Placental pericyte (primary cell): ENCODE measurements at places on chromosomes 4 and X. TPM values are rescaled to one million over a fixed set of nuclear protein-coding genes. Genes with fewer than 3 reads are reported as not detected.

Gene NEXMIF
- total RNA-seq = not detected in 2 replicates

Gene TMEM271
- total RNA-seq = not detected in 2 replicates

Gene WDR19
- total RNA-seq = 20.8 and 60.4 TPM in 2 replicates

Gene EREG
- 1.3 and 20.9 TPM in 2 replicates for total RNA-seq

Gene DMRTC1
- not detected in 2 replicates for total RNA-seq
